ENCODE measurements at places on chromosomes 12 and 14.

GRCh38 chr14:50015716-50016115, 100.7 kb downstream of the VCPKMT start:
- no peak for DNase-seq

DNA sequence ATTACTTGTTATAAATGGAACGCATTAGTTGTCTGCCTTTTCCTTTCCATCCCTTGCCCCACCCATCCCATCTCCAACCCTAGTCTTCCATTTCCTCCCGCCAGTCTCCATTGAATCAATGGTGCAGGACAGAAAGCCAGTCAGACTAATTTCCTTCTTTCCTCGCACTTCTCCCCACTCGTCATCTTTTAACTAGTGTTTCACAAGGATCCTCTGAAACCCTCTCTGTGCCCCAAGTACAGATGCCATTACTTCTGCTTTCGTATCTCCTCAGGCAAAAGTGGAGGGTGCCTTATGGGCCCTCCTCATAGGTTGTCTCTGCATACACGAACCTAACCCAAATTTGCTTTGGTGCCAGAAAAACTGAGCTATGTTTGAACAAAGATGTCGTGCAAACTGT, 4.2 kb downstream of the DAZAP2 start:
- DNase-seq: no peak

DNA sequence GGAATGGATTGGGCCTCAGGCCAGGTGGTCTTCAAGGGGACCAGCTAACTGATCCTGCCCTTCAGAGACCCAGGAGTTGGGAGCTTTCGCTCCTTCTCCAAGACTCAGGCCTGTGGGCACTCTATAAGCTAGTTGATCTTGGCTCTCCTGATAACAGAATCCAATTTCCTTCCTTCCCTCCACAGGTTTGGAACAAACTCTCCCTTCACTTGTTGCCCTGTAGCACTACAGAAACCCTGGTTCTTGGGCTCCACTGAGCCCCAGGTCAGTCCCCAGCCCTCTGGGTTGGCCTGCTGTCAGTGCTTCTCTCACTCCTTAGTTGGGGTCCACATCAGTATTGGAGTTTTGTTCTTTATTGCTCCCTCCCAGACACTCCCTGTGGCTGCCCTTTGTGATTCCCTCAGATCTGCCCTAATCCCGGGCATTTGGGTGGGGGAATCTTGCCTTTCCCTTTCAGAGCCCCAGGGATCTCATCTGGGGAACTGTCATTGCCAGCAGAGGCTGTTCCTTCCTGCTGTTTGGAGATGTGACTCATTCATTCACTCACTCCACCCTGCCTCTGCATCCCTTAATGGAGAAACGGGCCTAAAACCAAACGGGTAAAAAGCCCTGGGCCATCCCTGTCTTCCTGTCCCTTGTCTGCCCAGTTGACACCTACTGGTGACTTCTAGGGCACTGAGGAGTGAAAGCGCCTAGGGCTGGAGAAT, 4.4 kb upstream of the GPD1 start:
- DNase-seq: no peak

DNA sequence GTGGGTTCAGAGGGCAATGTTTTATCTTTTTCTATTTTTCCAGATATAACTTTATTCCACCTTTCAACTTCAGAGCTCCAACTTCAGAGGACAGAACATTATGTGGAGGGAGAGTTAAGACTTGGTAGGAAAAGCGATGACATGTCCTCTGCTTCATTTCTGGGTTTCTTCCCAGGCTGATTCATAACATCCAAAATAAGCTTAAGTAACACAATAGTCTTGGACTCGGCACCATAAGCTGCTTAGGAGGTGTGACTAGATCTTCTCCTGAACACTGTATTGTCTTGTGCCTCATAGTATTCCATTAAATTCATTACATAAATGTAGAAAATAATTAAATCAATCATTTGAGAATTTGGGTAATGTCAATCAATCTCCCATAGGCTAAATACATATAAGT, 95.5 kb upstream of the PDE3A start:
- DNase-seq: no peak

DNA sequence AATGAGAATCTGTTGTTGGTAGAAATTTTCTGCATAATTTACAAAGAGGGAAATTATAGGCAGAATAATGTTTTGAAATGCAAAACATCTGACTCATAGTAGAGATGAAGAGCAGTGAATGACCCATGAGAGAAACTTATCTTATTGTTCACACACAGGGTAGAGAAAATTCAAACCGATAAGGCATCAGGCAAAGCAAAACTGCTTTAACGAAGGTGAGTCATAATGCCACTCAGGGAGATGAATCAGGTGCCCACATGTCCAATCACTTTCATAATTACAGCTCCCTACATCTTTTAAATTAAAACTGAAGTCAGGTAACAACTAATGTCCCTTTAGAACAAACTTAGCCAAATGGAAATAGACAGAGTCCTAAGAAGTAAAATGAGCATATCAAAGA, 265.6 kb upstream of the GARIN6 start:
- DNase-seq: no peak

DNA sequence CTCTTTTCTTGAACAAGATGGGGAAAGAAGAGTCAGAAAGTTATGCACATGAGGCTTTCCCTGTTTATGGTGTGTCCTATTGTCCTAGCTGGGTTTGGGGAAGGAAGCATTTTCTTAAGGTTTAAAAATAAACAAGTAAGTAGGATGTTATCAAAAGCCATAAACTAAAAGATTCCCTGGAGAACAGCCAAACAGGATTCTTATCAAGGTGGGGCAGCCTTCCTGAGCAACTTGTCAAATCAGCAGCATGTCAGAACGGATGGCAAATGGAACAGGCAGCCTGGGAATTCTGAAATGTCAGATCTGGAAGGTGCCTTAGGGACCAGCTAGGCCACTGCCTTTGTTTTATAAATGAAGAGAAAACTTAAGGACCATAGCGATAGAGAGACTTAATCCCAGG, 152.2 kb upstream of the RGS6 start:
- no peak for DNase-seq

Measured in activated CD4-positive, alpha-beta T cell treated with anti-CD3 and anti-CD28 coated beads, Interleukin-2, amount 10 ng/mL, durations not matched to agents 7 days and 5 days (primary cell).